IPS-NIHi11 (cell line): ENCODE measurements at places on chromosomes 12 and 14.

DNA sequence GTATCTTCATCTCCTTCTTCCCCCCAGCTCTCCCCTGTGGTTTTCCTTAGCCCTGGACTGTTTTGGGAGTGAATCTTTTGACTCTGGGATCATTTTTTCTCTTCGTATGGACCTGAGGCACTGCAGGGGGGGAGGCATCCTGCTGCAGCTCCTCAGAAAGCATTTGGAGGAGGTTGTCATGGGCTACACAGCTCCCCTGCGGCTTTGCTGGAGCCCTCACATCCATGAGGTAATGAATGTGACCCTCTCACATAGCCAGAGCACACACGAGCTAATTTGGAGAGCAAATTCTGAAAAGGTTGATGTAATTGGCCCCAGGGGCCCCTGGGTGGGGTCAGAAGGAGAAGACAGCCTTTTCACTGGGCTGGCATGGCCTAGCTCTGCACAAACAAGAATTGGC, 110.9 kb downstream of the PAH start:
- no peak for DNase-seq

GRCh38 chr12:70590051-70590450, 47.2 kb downstream of the PTPRB start:
- peak; percentile 77 for DNase-seq

GRCh38 chr12:52005903-52006703, 643 bp upstream of the TAMALIN start:
- peak; percentile 50 for DNase-seq

DNA sequence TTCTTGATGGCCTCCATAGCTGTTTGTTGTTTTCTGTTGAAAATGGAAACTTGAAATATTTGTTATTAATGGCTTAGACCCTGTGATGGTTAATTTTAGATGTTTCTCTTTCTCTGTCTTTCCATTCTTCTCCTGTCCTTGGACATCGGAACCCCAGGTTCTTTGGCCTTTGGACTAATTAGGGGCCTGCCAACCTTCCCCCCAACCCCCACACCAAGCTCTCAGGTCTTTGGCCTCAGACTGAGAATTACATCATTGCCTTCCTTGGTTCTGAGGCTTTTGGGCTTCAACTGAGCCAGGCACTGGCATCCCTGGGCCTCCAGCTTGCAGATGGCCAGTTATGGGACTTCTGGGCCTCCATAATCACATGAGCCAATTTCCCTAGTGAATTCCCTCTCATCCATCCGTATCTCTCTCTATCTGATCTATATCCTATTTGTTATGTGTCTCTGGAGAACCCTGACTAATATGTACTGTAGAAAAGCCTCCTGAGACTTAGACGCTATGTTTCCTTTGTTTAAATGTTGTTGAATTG, 71.6 kb downstream of the FGD4 start:
- no peak for DNase-seq

DNA sequence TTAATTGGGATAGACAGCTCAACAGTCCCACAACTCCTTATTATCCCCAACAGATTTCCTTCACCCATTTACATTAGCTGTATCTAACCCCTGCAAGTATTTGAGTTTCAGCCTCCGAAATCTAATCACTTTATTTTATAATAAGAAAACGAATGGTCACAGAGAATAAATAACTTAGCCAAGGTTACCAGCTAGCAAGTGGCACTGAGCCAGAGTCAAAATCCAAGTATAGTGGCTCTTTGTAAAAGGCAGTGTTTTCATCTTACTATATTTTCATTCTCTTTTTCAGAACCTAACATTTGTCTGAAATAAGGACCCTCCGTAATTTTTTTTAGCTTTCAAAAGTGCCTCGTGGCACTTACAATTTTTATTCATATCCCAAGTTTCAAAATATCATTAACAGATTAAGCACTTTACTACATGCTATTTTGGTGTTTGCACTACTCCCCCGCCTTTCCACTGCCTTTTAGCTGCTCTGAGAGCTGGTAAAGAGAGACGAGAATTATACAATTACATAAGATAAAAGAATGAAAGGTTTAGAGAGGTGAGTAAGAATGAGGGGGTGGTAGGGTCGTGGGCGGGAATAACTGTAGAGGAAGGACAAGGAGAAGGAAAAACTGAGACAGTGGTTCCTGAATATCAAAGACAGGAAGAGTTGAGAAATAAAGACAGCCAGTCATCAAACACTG, 3.7 kb upstream of the USP15 start:
- DNase-seq, result no peak

GRCh38 chr12:1344245-1344644, 250.1 kb downstream of the FBXL14 start:
- no peak for DNase-seq

- no peak for DNase-seq
Measured at GRCh38 chr12:116087962-116088361, 189.5 kb downstream of the MED13L start.

- no peak for DNase-seq
Measured at GRCh38 chr12:47858511-47859266, 39.0 kb upstream of the HDAC7 start.

GRCh38 chr14:49479432-49479831, 106.7 kb downstream of the RPS29 start:
- DNase-seq, result no peak

GRCh38 chr12:11698729-11699128, 49.3 kb downstream of the ETV6 start:
- DNase-seq, result no peak

DNA sequence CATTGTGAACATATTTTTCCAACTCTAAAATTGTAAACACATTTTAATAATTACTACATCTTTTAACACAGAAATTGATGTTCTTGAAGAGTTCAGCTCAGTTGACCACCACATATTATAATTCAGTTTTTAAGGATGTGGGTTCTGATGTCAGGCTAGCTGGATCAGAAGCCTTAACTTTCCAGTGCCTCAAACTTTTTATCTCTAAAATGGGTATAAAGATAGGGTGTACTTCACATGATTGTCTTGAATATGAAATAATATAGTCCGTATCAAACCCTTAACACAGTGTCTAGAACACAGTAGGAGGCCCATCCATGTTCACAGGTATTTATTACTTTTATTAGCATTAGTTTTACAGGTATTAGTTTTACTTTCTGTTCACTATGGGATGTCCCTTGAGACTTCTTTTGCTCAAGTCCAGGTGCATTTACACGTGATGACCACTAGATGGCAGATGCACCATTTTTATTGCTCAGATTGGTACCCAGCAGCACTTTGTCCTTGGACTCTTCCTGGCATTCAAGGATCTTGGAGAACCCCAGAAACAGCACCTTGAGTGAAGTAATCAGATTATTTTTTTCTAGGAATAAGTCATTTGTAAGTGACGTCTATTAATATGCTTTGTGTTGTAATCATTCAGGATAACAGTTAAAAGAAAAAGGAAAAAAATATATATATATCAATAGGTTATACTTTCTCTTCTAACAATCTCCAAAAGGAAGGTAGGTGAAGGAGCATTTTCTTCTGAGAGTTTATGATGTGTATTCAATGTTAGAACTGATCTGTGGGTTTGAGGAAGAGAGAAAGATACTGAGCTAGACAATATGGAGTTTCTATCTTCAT, 580.2 kb downstream of the ETNK1 start:
- DNase-seq, result peak; percentile 72

DNA sequence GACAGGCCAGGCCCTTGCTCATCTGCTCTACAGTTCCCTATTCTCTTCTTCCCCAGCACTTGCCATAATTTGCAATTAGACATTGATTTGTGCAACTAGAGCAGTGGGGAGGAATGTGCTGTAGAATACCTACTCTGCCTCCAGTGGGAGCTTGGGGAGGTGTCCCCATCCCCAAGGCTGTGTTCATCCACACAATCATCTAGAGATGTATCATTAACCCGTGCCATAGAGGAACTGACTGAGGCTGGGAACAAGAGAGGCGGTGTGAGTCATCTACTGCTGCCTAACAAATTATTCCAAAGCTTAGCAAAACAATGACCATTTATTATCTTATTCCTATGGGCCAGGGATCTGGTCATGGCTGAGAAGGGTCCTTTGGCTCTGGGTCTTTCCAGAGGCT, 5.1 kb upstream of the OTUB2 start:
- DNase-seq, result no peak

DNA sequence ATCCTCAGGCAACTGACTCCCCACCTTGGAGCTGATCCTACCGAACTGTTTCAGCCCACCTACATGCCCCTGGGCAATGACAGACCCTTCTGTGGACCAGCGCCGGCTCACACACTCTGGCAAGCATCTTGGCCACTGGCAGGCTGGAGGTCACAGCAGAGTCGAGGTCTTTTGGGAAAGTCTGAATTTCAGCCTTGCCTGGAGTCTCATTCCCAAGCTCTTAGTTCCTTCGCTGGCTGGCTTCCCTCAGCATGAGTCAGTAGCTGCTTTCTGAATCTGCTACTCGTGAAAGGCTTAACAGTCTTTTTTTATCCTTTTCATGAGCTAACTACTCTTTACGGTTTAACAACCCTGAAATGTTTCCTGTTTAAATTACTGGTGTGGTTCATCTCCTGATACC, 44.5 kb downstream of the ASCL4 start:
- DNase-seq, result no peak

DNA sequence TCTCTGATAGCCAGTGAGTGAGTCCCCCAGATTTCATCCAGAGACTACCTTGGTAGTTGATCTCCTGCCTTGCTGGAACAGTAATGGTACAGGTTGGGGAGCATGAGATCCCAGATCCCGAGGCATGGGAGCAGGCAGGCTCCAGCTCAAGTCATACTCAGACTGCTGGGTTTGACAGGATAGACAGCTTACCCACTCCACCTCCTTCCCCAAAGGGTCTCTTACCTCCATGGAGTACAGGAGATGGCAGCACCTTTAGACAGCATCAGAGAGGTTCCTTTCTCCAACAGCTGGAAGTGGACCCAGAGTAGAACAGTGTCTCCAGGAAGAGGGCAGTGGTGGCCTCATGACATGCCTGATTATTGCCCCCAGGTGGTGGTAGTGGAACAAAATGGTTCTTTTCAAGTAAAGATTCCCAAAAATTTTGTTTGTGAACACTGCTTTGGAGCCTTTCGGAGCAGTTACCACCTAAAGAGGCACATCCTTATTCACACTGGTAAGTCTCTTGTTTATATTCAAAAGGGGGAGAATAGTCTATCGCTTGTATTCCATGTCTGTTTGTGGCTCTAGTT, 4.9 kb upstream of the CSAD start:
- no peak for DNase-seq

- no peak for DNase-seq
Measured at GRCh38 chr14:45038256-45038655, 45.7 kb upstream of the PRPF39 start.

DNA sequence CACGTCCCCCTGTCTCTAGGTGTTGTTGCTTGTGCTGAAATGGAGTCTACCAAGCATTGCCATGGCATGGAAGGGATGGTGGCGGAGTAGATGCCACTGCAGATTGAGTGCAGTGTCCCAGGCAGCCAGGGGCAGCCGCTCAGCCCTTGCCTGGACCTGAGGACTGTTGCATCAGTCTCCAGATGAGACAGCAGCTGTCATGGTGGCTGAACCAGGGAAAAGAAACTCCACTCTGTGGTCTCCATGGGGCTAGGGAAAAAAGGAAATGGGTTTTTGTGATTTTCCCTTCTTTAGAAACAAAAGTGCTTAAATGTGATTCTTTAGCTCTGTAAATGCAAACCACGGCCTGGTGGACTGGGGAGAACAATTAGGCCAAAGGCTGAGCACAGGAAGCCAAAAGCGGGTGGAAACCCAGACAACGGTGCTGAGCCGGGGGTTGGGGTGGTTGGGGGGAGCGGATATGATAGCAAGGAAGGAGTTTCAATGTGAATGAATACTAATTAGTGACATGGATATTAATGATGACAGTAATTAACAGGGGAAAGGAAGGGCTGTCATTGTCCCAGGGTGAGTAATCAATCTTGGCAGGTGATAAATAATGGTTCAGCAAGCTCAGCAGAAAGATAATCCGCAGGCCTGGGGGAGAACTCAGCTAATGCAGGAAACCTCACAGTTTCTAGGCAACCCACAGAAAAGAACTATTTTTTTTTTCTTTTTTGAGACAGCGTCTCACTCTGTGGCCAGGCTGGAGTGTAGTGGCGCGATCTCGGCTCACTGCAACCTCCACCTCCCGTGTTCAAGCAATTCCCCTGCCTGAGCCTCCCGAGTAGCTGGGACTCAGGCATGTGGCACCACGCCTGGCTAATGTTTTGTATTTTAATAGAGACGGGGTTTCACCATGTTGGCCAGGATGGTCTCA, 442.6 kb downstream of the DPF3 start:
- DNase-seq, result no peak

GRCh38 chr12:107704041-107704440, 18.4 kb downstream of the PWP1 start:
- no peak for DNase-seq

DNA sequence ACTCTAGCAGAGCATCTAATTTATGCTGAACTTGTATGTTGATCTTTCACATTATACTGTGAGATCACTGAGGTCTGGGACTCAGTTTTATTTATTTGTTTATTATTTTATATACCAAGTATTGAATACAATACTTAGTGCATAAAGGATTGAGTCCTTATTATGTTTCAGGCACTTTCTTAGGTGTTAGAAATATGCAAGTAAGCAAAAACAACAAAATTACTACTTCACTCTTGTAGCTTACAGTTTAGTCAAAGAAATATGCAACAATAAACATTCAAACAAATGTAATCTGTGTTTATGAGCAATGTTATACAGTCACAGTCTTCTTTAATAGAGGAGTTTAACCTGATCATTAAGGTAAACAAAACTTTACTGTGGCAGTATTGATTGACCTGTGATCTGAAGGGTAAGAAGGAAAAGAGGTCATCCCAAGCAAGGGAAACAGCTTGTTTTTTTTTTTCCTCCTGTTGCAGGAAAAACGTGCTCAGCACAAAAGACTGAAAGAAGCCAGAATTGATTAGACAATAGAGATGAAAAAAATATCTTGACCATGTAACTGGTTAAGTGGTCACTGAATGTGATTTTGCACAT, 990.7 kb downstream of the TRHDE start:
- DNase-seq, result no peak

GRCh38 chr12:31536672-31537071, 54.3 kb downstream of the DENND5B start:
- no peak for DNase-seq

GRCh38 chr14:75519826-75520728, 2.2 kb upstream of the BATF start:
- DNase-seq, result no peak
